CD14-positive monocyte (primary cell): ENCODE measurements at places on chromosomes 7 and 10.

GRCh38 chr7:79414910-79415309 lies 38.6 kb downstream of the MAGI2 start:
- DNase-seq, result no peak

DNA sequence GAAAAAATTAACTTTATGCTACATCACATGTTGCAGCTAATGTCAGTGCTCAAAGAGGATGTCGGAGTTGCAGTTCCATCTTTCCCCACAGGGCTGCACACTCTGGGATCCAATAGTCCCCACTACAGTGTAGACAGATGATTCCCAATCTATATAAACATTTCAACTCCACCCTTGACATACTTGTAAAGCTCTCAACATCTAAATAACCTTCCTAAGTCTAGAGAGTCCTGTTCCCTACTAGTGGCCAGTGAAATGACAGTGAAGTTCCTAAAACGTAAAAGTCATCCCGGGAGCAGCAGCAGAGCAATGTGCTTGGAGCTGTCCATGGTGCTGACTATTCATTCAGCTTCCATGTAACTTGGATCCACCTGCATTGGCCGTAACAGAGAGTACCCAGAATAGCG lies 145.1 kb downstream of the GRM8 start:
- peak; percentile 6 for DNase-seq

- no peak for DNase-seq
Measured at GRCh38 chr10:60186315-60187071, 203.2 kb downstream of the ANK3 start.

DNA sequence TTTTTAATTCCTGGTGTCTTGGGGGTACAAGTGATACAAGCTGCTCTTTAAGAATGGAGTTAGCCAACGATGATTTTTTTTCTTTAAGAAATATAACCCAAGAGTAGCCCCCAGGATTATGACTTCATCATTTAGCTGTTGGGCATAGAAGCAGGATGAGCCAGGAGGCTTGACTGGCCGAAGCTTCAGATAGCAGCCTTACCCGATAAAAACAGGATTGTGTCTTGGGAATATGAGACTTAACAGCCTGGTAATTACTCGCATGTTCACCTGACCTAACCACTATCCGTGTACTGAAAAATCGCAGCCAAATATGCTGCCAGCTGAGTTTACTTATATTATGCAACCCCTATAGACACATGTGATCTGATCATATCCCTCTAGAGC lies 346.0 kb upstream of the BMPER start:
- DNase-seq, result no peak

- DNase-seq, result no peak
Measured at GRCh38 chr7:104967088-104967487, 46.9 kb upstream of the KMT2E start.

- no peak for DNase-seq
Measured at GRCh38 chr7:131493581-131493980, 62.8 kb downstream of the PODXL start.

DNA sequence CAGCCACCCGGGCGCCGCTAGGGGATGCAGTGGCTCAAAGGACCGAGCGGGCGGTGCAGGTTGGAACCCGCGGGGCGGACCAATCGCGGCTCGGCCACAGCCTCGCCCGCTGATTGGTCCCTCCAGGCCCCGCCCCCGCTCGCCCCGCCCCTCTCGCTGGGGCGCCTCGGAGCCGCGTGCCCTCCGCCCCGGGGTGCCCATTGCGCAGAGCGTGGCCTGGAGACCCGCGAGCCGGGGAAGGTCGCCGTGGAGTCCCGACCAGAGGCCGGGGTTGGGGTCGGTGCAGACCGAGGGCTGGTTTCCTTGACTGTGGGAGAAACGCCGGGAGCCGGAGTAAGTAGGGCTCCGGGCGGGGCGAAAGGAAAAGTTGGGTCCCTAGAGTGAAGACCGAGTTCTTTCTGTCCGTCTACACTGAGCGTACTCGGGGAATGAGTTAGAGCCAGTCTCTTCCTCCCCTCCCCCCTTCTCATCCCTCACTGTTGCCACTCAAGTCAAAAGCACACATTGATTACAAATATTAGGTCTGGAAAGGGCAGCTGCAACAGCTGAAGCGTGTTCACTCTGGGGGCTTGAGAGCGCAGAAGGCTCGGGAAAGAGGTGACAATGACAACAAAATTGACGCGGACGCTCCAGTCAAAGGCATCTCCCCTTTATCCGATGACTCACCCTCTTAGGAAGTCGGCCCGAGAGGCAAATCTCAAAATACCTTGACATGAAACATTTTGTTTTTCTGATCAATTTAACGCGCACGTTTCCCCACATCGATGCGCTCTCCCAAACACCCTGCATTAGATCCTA lies 843 bp upstream of the GATA3 start:
- peak; percentile 40 for DNase-seq

GRCh38 chr7:2950578-2950977 lies 93.1 kb downstream of the CARD11 start:
- DNase-seq, result peak; percentile 56

DNA sequence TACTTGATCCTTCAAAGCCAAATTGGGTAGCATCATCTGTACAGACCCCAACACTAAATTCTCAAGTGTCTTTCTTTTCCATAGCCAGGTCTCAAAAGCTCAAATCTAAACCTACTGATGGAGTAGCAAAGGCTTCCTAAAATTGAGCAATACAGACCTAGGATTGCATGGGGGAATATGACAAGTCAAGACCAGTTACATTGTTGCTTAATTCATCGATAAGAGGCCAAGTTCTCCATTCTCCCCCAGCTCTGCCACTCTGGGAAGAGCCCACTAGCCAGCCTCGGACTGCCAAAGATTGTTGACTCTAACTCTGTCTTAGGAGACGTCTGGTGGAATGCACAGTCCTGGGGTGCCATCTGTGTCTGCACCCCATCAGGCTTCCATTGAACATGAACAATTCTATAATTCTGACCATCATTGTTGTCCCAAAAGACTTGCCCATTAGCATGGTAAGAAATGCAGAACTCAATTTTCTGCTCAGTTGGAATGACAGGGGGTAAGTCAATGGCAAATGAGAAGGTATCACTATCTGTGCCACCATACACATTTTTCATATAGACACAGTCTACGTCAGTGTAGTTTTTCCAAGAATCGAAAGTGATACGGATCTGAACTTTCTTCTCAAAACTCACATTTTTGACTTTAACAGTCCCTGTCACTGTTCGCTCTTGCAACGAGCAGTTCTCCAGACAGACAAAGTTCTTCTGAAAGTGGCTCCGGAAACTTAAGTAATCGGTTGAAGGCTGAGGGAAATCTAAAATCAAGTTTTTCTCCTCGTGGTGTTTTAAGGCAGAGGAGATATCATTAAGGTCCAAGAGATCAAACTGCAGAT lies 2.9 kb downstream of the PPP1R3C start:
- no peak for DNase-seq

- DNase-seq, result no peak
Measured at GRCh38 chr10:120282421-120282820, 174.6 kb upstream of the PLPP4 start.

DNA sequence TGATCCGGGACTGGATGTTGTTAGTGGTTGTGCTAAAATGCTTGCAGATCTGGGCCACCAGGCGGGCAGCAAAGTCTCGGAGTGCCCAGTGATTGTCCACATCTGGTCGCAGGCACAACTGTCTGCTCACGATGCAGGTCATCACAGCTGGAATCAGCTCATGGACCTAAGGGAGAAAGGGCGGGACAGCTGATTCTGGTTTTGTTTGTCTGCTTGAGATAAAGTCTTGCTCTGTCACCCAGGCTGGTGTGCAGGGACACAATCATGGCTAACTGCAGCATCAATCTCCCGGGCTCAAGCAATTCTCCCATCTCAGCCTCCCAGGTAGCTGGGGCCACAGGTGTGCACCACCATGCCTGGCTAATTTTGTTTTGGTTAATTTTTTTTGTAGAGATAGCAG lies 8.0 kb downstream of the TAF6 start:
- no peak for DNase-seq

DNA sequence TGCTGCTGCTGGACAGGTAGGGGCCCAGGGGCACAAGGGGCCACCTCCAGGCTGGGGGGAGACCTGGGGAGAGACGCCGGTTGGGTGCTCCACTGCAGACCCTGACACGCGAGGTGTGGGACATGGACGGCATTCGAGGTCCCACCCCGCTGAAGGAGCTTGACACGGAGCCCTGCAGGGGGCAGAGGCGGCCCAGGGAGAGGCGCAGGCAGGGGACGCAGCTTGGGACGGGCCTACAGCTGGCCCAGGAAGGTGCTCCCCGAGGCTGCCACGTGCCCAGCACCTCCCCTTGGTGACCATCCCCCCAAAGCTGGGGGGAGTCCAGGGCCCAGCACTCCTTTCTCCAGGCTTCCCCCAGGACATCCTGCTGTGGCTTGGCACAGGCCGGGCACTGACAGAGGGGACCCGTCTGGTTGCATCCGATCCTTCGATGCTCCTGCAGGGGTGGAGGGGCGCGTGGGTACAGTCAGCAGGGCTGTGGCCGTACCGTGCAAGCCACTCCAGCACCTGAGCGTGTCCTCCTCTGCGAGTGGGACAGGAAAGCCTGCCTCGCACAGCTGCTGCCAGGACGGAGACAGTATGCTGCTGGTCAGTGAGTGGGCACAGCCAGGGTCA lies 174.4 kb downstream of the ELFN1 start:
- DNase-seq, result no peak

GRCh38 chr7:130134106-130134636 lies 63.8 kb downstream of the KLHDC10 start:
- DNase-seq, result no peak

DNA sequence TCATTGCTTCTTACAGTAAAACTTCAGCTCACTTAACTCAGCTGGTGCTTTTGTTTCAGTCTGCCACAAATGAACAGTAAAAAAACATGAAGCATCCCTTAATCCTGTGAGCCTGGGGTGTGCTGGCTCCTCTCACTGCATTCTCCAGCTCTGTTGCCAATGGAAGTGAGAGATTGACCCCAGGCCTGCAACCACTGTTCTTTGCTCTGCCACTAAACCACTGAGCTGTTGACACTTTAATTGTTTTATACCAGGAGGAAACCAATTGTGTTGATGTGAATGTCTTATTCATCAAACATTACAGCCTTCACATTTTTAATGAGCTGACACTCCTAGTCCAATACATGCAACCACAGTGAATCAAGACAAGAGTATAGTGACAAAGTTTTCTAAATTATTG lies 69.4 kb upstream of the FZD1 start:
- DNase-seq, result no peak

DNA sequence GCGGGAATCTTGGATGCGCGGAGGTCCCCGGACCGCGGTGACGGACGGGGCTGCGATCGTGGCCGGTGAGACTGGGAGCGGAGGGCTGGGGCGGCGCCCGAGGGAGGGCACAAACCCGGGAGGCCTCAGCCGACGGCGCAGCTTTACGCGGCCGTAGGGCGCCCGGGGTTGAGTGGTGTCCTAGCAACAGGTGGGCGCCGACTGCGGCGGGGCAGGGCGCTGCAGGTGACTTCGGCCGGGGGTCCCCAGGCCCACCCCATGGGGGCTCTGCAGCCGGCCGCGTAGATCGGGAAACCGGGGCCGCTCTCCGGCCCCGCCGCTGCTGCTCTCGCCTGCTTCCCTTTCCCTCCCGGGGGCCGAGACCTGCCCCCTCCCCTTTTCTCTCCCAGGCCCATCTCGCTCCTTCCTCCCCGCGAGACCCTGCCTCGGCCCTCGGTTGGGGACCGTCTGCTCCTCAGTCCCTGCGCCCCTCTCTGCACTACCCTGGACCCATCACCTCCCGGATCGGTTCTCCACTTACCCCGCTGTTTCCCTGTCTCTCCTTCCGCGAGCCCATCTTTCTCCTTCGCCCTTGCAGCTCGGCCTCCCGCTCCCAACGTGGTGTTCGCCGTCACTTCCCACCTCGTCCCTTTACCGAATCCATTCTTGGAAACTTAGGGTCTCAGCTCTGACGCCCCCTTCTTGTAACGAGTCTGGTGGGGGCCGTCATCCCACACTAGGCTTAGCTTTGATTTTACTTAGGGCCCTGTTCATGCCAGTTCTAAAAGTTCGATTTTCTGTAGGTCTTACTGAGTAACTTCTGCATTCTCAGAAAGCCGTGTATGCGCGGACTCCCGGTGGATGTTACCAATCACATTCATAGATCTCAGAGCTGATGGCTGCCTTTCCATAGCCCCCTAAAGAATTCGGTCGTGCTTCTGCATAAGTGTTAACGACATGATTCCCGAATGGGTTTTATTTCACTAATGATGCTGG lies 18.5 kb upstream of the ACBD5 start:
- DNase-seq, result no peak

DNA sequence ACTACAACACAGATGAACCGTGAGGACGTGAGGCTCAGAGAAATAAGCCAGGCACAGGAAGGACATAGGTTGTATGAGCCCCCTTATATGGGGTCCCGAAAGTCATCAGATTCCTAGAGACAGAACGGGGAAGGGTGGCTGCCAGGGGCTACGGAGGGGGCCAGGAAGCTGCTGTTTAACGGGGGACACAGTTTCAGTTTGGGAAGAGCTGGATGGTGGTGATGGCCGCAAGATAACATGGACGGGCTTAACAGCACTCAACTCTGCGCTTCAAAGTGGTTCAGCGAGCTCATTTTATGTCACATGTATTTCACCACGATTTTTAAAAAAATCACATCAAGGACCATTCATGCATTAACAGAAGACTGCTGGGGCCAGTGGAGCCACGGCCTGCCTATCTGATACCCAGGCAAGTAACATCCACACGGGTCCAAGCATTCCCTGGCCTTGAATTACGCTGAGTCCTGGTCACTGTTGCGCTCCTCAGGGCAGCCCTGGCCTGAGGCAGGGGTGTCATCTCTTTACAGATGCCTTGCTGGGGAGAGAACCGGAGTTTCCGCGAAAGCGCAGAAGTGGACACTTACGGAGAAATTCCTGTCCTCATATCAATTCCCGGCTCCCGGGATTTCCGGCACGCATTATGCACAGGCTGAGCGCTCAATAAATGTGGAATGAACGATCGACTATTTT lies 1.5 kb downstream of the CARD11 start:
- DNase-seq, result no peak

DNA sequence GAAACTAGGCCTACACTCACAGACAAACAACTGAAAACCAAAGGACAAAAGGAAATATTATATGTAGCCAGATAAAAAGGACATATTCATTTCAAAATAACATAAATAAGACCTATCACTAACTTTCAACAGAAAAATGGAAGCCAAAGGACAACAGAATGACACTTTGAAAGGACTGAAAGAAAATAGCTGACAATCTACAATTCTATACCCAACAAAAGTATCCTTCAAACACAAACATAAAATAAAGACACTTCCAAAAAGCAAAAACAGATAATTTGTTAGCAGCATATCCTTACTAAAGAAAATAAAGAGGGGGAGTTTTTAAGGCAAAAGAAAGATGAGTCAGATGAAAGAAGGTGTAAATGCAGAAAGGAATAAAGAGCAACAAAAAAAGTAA lies 7.9 kb upstream of the ZNF746 start:
- no peak for DNase-seq

GRCh38 chr7:31850066-31850465 lies 163.1 kb downstream of the PPP1R17 start:
- no peak for DNase-seq

GRCh38 chr7:25031007-25031406 lies 51.0 kb upstream of the OSBPL3 start:
- DNase-seq, result no peak

- DNase-seq, result no peak
Measured at GRCh38 chr7:136386876-136387275, 409.7 kb upstream of the MTPN start.
